Activated T-helper 2 cell treated with anti-CD3 and anti-CD28 coated beads, Interferon-gamma antibody, Interleukin-2, Interleukin-4, amounts not matched to agents 10 μg/mL and 5 μg/mL and 100 μg/mL, durations not matched to agents 14 hours and 24 hours and 36 hours (primary cell): ENCODE measurements at places on chromosomes 5 and 9. TPM values are rescaled to one million over a fixed set of nuclear protein-coding genes. Genes with fewer than 3 reads are reported as not detected.

- no peak for DNase-seq
These were observed 5.5 kb downstream of the ANAPC2 start for GRCh38 chr9:137182836-137183235.

The SLC46A2 gene
- total RNA-seq: not detected in 2 replicates

The NR5A1 gene
- not detected in 2 replicates for total RNA-seq

GRCh38 chr5:19555436-19555835 lies 432.6 kb downstream of the CDH18 start:
- DNase-seq: no peak

DNA sequence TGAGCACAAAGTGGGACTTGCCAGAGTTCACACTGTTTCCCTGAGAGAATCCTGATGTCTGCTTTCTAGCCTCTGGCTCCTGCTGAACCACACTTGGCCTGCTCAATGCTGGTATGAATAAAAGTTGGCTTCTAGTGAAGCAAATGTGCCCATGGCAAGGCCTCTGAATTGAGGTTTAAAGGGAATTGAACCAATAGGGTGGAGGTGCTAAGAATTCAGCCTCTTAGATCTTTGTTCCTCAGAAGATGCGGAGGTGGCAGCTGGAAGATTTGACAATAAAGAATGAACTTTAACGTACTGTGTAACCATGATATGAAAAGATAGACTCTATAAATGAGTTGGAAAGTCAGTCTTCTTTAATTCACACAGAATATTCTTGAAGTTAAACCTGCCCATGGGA lies 57.2 kb downstream of the RASGRF2 start:
- no peak for DNase-seq

DNA sequence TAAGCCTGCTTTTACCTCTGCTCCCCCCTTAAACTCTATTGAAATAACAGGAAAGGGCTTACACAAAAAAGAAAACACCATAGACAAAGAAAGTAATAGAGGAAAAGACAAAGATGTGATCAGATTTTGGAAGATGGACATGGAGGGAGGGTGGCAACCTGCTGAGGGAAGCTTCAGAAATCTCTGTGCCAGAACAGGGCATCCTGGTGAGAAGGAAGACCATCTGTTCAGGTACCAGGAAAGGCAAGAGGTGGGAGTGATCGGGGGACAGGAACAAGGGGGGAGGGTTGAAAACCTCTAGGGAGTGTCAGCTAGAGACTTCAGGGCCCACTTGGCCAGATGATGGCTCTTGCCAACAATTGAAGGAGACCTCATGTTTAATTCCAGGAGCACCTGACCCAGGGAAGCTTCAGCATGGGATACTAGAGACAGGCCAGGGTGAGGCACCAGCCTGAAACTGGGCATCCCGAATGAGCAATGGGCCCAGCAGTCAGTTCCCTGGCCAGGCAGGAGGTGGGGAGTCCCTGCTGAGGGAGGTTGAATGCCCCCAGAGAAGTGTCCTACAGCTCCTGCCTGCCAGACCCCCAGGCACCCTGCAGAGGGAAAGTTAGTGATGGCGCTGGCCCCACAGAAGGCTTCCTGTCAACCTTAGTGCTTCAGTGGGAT lies 8.2 kb downstream of the SQSTM1 start:
- DNase-seq: no peak

- DNase-seq: peak; percentile 11
These were observed 542 bp downstream of the FKBP15 start for GRCh38 chr9:113220467-113221002.

DNA sequence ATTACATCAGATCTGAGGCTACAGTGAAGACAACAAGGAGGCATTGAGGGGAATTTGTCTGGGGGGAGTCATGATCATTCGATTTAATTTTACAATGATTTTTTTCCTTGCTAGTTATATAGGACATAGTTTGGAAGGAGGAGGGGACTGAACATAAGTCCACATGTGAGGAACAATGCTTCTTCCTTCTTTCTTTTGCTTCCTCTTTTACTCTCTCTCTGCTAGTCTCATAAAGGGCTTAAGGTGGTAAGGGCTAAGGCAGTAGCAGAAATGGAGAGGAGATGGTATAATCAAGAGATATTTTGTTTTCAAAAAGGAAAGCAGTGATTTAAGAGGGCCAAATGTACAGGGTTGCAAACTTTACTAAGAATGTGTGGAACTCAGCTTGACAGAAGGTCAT lies 64.3 kb downstream of the GRIN3A start:
- no peak for DNase-seq

- DNase-seq: no peak
These were observed 127.0 kb upstream of the PALM2AKAP2 start for GRCh38 chr9:109652971-109653370.

DNA sequence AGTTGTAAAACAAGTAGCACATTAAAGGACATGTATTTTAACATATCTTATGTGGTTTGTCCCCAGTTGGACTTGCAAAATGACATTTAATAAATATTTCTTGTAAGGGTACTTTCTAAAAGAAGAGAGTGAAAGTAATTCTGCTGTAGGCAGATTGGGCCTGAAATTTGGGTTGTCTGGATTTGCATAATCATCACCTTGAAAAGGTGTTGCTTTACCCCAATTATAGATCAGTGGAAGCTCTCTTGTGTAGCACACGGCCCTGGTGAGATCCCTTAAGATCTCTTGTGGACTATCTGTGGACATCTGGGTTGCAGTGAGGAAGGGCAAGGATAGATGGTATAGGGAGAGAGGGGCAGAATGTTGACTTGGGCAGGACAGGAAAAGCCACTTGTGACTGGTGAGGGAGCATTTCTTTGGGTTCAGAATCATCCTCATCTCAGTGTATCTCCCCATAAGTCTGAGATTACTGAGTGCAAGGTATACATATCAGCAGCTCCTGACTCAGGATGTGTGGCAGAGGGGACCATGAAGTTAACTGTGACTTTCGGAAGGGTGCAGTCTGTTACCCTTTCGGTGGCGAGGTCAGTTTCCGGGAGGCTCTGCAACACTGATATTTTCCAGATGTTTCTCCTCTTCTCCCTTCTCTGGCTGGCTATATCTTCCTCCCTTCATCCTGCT lies 2.0 kb upstream of the TNFAIP8 start:
- DNase-seq: no peak

The SGCD gene
- not detected in 2 replicates for total RNA-seq

GRCh38 chr5:44365345-44365744 lies 23.9 kb downstream of the FGF10 start:
- DNase-seq: no peak

DNA sequence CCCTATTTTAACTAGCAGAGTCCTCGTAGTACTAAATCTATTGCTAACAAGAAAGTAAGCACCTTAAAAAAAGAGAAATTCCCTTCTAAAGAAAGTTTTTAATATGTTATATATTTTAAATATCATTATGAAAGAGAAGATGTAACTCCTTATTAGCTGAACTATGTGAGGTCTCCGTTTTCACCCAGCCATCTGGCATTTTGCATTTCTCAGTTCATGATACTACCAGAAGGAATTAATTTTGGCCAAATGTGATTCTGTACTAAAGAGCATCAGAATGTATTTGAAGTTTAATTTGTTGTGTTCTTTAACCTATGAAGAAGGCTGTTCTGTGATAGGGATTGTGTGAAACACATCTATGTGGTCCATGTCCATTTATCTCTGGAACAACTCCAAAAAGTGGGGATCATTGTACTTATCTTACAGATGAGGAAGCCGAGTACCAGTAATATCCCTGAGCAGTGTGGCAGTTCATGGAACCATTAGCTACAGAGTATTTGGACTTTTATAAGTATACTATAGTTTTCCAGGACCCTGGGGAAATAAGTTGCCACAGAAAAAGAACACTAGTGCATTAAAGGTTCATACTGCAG lies 29.8 kb downstream of the TNFAIP8 start:
- no peak for DNase-seq

The URM1 gene
- 78.6 and 78.7 TPM in 2 replicates for total RNA-seq

GRCh38 chr5:114948986-114949621 lies 220.6 kb downstream of the TRIM36 start:
- no peak for DNase-seq

GRCh38 chr9:89635816-89636215 lies 31.0 kb downstream of the GADD45G start:
- no peak for DNase-seq

DNA sequence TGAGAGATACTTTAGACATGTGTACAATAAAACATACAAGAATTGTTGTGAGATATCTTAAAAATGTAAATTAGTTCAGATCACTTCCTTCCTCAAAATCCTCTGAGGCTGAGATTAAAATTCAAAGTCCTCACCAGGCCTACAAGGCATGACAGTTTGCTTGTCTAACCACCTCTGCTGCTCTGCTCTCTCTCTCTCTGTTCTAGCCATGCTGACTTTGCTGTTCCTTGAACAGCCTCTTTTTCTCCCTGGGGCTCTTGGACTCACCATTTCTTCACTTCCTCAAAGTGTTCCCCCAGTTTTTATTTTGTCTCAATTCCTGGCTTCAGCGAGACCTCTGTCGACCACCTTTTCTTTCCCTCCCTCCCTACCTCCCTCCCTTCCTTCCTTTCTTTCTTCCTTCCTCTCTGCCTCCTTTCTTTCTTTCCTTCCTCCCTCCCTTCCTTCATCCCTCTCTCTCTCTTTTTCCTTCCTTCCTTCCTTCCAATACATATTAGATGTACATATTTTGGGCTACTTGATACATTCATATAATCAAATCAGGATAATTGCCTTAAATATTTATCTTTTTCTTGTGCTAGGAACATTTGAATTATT lies 27.0 kb downstream of the CATSPER3 start:
- DNase-seq: no peak

DNA sequence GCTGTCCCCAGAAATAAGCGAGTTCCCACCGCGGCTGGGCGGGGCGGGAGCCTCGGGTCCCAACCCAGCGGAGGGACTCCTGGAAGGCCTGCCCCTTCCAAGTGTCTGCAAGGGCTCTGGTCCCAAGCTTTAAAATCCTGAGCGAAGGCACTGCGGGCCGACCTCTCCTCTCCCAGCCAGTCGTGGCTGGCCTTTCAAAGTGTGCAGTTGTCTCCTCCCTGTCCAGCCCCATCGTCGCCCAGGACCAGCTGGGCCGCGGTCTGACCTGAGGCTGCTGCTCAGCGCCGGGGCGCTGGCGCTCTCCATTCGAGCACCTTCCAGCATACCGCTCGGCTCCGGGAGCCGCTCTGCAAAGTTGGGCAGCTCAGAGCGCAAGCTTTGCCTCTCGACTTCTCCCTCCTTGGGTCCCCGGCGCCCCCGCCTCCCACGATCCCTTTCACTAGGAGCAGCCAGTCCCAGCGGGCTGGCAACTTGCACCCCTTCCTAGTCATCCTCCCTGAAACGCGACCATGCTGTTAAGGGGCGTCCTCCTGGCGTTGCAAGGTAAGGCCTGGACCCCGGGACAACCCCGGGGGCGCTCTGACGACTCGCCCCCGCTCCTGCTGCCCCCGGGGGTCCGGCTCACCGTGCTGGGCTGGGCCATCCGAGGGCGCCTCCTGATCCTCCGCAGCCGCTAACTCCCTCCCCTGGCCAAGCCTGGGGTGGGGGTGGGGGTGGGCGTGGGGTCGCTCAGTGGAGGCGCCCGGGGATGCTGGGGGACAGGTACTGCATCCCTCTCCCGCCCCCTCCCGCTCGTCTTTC lies at the start of gene MAMDC2:
Gene MAMDC2, plus strand, starts transcription at position 160 of the 801 bp plus-strand sequence. Its CDS starts 350 bp downstream, at position 510.
- DNase-seq: no peak

The BRINP1 gene
- not detected in 2 replicates for total RNA-seq

GRCh38 chr5:149728303-149728702 lies 1.8 kb upstream of the PPARGC1B start:
- no peak for DNase-seq

DNA sequence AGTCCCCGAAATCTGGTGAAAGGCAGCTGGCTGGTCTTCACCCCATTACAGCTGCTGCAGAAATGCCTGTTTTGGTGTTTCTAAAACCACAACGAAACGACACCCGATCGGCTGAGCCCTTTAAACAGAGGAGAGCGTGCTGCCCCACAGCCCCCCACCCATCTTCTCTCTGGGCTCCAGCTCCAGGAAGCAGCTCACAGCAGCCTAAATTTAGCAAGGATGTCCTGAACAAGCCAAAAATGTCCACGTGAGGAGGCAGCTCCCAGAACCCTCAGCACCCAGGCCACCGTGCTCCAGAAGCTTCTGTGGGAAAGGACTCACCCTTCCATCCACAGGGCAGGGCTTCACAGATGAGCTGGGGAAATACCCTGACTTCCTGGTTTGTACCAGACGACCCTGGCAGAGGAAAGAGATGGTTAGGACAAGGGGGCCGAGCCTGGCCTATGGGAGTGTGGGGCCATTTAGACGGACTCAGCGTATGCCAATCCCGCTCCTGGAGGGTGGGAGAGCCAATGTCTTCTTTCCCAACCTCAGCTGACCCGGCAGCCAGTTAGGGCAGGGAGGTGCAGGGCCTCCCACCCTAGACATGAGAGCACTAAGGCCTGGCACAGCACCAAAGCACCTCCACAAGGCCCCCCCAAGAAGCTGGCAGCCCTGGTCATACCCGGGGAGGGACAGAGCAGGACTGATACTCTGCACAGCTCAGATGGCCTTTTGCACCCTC lies 39.1 kb upstream of the SARDH start:
- DNase-seq: no peak

GRCh38 chr5:179427032-179427675 lies 81.9 kb upstream of the ADAMTS2 start:
- no peak for DNase-seq

GRCh38 chr5:116581910-116582309 lies 7.3 kb upstream of the SEMA6A start:
- no peak for DNase-seq

DNA sequence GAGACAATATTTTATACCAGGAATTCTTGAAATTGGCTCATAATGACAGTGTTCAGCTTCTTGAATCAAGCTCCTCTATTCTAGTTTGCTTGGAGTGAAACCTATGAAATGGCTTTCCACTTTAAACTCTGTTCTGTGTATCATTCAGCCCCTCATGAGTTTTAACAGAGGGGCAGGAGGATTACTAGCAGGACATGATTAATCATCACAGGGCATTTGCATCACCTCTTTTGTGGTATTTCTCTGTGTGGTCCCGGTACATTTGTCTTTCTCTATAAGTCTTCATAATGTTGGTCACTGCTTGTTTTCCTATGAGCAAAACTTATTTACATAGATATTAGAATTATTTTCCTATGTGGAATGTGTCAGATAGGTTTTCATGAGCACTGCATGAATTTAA lies 21.2 kb downstream of the CAST start:
- no peak for DNase-seq

The CSF2 gene
- 764 and 772 TPM in 2 replicates for total RNA-seq

The IL5 gene
- total RNA-seq: 100.0 and 113 TPM in 2 replicates

DNA sequence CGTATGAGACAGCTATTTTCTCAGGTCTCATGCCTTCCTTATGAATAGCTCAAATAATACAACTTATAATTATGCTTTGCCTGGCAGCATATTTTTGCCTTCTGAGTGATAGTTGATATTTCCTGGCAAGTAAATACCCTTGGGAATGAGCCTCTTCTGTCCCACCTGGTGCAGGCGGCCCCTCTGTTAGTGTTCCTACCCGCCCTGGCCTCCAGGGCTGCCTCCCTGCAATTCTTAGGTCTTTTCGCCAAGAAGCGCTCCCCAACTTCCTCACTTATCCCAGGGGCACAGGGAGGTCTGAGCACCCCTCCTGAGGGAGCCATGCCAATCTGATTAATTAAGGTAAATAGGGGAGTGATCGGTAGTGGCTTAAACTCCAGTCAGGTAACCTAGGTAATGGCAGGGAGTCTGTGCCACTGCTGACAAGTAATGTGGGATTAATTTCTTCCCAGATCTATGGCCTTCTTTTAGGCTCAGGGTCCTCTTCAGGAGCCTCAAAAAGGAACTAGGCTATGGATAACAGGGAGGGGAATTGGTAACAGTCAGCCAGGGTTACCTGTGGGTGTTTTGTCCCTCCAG lies 81.5 kb downstream of the GALNT10 start:
- no peak for DNase-seq

GRCh38 chr9:75150512-75150911 lies 62.2 kb downstream of the OSTF1 start:
- no peak for DNase-seq
